ENCODE measurements at places on chromosomes 7 and 10.

GRCh38 chr7:1024331-1024841 lies 20.0 kb upstream of the GPR146 start:
- DNase-seq, result no peak

- DNase-seq, result peak; percentile 67
Observed at GRCh38 chr10:43965033-43965917, 316.6 kb upstream of the ZNF32 start.

GRCh38 chr10:51129946-51130544 lies 55.8 kb downstream of the PRKG1 start:
- DNase-seq, result no peak

DNA sequence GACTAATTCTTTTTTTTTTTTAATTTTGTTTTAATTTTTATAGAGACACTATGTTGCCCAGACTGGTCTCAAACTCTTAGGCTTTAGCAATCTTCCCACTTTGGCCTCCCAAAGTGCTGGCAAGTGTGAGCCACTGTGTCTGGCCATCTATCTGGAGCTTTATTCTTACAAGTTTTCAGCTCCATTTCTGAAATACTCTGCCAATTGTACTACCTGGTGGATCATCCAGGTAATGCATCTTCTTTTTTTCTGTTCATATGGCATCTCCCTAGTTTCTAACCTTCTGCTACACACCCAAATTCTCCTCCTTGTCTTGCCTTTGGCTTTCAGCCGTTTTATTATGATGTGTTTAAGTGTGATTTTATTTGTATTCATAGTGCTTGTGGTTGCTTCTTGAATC lies 40.2 kb downstream of the ZNF365 start:
- DNase-seq, result no peak

GRCh38 chr7:117323851-117324711 lies 1.2 kb upstream of the WNT2 start:
- DNase-seq, result peak; percentile 61

- peak; percentile 85 for DNase-seq
Observed at GRCh38 chr10:97648562-97649404, 8.3 kb downstream of the PI4K2A start.

DNA sequence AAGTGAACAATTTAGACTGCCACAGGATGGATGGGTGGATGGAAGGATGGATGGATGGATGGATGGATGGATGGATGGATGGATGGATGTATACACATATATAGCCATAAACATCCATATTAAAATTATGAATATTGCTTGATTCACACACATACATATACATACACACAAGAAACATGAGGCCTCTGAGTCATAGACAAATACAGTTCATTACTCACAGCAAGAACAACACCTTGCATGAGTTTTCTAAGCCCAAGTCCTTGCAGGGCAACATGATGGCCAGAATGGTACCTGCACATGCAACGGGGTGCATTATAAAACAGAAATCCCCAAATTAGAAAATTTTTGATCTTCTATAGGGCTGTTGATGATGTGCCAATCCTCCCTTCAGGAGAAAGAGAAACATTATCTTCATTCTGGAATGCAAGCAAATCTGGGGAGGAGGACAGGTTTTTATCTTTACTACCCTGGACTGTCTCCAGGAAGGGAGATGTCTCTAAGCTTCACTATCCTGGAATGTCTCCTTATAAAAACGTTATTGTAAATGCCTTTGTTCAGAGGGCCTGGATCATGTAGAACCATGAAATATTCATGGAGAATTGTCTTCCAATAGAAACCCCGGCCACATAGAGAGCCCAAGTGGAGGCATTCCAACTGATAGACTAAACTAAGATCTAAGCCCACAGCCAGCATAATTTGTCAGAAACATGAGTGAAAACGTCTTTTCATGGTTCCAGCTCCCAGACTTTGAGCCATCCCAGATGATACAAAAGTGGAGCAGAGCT lies 238.6 kb upstream of the LRRN3 start:
- DNase-seq, result no peak

DNA sequence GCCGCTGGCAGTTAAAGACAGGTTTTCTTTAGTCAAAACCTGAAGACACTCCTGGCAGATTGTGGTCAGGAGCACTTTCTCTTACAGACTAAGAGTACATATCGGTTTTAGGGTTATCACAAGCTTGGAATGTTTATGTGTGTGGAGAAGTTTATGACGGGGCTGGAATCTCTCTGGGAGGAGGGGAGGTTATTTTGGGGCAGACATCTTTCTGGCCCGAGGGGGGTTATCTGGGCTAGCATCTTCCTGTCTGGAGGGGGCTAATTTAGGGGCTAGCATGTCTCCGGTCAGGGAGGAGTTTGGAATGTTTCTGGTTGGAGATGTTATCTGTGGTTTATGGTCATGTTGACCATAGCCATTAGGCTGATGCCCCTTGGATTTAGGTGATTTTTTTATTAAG lies 141.2 kb upstream of the KIF5B start:
- DNase-seq, result no peak

DNA sequence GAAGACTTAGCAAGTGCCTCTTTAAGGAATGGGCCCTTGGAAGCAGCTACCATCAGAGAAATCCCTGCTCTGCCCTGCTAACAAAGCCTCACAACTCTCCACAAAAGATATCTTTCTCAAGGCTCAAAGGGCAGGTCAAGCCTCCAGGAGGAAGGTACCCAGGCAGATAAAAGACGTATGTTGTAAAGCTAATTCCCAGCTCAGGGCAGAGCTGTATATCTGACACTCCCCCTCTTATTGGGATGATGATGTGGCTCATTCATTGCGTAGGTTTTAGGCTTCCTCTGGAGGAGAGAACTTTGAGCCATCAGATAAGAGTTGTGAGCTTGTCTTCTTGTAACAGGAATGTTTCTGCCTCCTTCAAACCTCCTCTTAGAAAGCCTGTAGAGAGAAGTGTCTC lies 145.4 kb downstream of the CALN1 start:
- no peak for DNase-seq

GRCh38 chr7:130189343-130189742 lies 15.9 kb downstream of the TMEM209 start:
- DNase-seq, result no peak

DNA sequence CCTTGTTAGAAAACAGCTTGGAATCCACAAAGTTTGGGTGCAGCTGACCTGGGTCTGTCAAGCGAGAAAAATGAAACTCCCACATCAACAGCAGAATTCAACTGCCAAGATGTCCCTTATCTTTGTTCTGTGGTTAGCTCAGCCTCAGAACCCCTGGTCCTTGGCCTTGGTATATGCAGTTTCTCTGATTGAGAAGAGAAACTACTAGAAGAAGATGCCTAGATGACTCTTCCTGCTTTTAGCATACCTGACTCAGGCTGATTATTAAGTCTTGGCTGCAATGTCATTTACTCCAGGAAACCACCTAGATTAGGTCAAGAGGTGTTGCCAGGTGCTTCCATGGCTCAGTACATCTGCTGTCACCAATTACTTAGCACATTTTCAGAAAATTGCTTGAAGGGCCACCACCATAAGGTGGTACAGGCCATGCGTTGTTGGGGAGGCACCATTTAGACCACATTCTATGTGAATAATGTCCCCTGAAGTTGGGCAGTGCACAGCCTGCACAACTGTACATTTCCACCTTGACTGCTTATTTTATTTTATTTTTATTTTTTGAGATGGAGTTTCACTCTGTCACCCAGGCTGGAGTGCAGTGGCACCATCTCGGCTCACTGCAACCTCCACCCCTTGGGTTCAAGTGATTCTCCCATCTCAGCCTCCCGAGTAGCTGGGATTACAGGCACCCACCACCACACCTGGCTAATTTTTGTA lies 59.4 kb upstream of the ZNF438 start:
- no peak for DNase-seq

- no peak for DNase-seq
Observed at GRCh38 chr10:119270762-119271366, 63.5 kb downstream of the GRK5 start.

DNA sequence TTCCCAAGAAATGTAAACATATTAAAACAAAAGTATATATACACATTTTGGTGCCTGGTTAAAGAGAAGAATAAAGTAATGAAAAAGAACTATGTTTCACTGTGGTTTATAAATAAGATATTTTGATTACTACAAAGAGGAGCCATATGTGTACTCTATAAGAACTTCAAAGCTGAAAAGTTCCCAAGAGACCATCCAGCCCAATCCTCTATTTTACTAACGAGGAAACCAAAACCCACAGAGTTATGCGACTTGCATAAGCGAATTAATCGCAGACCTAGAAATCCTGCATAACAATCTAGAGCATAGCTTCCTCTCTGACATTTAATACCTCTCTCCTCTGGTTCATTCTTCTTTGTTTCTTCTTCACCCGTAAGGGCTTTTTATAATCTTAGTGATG lies 937.1 kb downstream of the CNTNAP2 start:
- DNase-seq, result no peak

- DNase-seq, result peak; percentile 87
Observed at GRCh38 chr10:4541292-4541691, 284.7 kb upstream of the AKR1E2 start.

GRCh38 chr10:123746942-123747341 lies 80.8 kb downstream of the GPR26 start:
- DNase-seq, result no peak

DNA sequence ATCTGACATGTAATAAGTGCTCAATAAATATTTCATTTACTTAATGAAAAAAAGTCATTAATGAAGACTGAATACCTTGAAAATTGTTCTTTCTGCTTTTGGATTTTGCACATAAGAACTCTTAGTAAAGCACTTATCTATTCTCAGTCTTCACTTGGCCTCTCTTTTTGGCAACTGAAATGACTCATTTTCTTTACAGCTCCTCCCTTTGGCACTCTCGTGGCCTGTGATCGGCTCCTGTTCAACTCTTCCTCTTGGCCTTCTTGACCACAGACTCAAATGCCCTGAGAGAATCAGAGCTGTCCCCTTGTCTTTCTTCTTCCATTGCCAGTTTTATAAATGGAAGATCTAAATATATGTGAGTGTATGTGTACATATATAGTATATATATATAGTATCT lies 54.2 kb downstream of the FOXP2 start:
- peak; percentile 25 for DNase-seq

- DNase-seq, result no peak
Observed at GRCh38 chr7:35908331-35909216, 107.7 kb downstream of the SEPTIN7 start.

GRCh38 chr10:49053053-49053997 lies 62.0 kb downstream of the VSTM4 start:
- DNase-seq, result no peak

GRCh38 chr7:8044761-8045430 lies 76.3 kb downstream of the GLCCI1 start:
- no peak for DNase-seq

DNA sequence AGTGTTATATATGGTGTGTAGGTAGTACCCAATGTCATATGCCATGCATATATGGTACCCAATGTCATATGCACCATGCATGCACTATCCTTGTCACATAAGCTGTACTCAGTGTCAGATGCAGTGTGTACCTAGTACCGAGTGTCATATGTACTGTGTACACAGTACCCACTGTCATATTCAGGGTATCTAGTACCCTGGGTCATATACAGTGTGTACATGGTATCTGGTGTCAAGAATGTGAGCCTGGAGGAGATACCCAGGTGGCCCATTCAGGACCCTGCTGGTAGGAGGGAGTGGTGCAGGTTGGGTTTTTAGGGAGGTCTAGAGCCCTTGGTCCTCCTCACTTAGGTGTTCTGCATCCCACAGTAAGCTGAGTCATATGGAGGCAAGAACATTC lies 1.8 kb downstream of the ZMYND11 start:
- peak; percentile 39 for DNase-seq

GRCh38 chr7:128303643-128304042 lies 40.1 kb downstream of the RBM28 start:
- no peak for DNase-seq
